ENCODE measurements at places on chromosomes 7 and 10. TPM values are rescaled to one million over a fixed set of nuclear protein-coding genes. Genes with fewer than 3 reads are reported as not detected.

Gene PIK3AP1
- total RNA-seq = 4.2 TPM

Gene PDE6C
- total RNA-seq = not detected

Gene ELAPOR2
- 1.9 TPM for total RNA-seq

Gene CPA2
- 0.14 TPM for total RNA-seq

Gene KLF14
- total RNA-seq = 0.14 TPM

Gene COL13A1
- 6.0 TPM for total RNA-seq

Gene NCAPG2
- 30.1 TPM for total RNA-seq

Gene ANKRD61
- not detected for total RNA-seq
